ENCODE measurements at places on chromosomes 2 and 18. TPM values are rescaled to one million over a fixed set of nuclear protein-coding genes. Genes with fewer than 3 reads are reported as not detected.

EN1 gene
- not detected for total RNA-seq

DNA sequence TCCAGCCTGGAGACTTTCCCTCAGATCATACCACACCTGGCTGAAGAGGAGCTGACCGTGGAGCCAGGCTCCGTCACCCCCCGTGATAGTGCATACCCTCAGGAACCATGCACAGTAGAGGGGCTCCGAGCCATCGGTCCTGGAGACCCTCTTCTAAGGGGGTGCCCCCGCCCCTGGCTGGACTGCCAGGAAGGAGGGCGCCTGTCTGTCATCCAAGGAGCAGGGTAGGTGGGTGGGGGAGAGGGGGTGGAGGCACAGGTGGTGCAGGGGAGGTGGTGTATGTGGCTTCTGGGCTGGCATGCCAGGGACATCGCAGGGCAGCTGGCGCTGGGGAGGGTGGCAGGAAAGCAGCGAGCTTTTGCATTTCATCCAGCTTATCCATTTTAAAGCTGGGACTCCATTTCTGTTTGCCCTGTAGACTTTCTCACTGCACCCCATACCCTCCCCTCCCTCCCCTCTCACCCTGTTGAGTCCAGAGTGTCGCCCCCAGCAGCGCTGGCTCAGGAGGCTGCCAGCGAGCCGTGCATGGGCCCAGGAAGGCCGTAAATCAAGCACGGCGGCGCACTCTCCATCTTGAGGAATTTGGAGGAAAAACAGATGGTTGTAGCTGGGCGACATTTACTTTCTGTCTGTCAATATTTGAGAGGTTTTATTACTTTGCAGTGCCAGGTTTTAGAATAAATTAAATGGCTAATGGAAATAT, 56.2 kb upstream of the HS6ST1 start:
- DNase-seq = no peak

- no peak for DNase-seq
These were observed 138.8 kb upstream of the ITGA6 start for GRCh38 chr2:172288603-172289002.

DNA sequence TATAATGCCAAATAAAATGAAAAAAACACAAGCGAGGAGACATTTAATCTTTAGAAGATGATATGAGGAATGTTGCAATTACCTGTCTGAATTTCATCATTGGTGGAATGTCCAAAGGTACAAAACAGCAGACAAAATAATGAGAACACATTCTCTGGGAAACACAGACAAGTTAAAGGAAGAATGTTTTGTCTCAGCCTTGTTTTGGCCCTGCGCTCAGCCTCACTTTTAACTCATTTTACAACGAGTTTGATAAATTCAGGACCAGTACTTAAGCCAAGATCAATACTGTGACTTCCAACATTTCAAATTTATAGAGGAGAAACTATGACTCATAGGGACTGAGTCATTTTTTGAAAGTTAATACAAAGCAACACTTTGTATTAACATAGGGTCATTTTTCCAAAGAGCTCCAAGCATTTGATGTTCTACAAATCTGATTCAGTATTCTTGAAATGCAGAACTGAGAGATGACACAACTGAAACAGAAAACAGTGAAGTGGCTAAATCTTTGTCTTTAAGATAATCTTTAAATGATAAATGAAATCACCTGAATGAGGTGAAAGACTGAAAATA, 833.2 kb upstream of the CHAC2 start:
- no peak for DNase-seq

PLA2R1 gene
- total RNA-seq = not detected

GRCh38 chr2:38750011-38750890, 910 bp downstream of the SRSF7 start:
- DNase-seq = peak; percentile 56

DNA sequence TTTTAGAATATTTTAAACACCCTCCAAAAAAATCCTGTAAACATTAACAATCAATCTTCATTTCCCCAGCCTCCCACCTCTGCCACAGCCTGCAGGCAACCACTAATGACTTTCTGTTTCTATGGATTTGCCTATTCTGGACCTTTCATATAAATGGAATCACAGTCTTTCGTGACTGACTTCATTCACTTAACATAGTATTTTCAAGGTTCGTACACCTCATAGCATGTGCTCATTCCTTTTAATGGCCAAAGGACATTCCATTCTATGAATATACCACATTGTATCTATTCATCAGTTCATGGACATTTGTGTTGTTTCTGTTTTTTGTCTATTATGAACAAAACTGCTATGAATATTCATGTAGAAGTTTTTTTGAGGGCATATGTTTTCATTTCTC, 48.5 kb downstream of the NAT8 start:
- no peak for DNase-seq

TMEM178A gene
- 98.4 TPM for total RNA-seq

IGFBP2 gene
- total RNA-seq = 134 TPM

CPO gene
- total RNA-seq = 0.62 TPM

GPR17 gene
- total RNA-seq = not detected

DNA sequence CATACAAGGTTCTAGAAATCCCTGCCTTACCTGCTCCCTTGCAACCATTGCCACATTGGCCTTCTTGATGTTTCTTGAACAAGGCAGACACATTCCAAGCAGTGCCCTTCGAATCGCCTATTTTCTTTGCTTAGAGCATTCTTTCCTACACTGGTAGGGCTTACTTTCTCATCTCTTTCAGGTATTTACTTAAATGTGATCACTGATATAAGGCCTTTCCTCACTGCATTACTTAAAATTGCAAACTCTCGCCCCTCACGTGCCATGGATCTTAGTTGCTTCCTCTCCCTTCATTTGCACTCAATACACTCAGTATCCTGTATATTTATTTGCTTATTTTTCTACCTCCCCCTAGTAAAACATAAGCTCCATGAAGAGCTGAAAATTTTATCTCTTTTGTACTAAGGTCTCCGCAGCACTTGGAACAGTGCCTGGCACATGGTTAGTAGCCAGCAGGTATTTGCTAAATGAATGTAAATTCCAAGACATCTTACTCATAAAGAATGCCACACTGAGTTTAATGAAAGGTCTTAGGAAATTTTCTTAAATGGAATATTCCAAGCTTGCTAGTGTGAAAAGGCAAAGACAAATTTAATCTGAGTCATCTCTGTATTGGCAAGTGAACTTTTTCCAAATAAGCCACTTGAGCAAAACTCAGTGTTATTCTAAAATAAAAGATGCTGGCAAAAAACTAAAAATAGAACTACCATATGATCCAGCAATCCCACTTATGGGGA, 42.4 kb upstream of the FIGN start:
- DNase-seq = no peak

CHRND gene
- total RNA-seq = not detected

GRCh38 chr2:107361751-107362381, 464.8 kb upstream of the RGPD4 start:
- no peak for DNase-seq

DNA sequence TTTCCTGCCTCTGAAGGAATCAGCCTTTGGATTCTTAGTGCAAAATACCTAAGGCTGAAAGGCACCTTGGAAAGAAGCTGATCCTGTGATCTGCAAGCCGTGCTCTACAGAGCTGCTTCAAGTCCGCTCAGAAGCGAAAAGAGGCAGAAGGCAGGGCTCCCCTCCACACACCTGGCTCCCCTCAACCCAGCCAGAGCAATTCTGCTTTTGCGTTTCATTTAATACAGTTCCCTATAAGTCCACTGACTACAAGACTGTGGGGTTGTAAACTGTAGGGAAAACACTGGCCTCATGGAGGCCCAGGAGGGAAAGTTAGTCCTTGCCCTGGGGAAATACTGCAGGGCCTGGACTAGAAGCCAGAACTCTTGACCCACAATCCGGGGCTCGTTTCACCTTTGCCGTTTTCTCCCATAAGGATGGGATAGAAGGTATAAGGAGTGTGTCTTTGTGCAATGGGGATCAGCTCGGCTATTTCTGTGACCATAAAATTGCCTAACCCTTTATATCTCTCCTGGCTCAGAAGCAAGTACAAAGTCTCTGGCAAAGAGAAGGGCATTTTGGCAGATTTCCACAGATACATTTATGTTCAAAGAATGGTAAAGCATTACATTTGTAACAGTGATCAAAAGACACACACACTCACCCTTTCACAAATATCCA, 95.8 kb upstream of the TEX51 start:
- no peak for DNase-seq

DNA sequence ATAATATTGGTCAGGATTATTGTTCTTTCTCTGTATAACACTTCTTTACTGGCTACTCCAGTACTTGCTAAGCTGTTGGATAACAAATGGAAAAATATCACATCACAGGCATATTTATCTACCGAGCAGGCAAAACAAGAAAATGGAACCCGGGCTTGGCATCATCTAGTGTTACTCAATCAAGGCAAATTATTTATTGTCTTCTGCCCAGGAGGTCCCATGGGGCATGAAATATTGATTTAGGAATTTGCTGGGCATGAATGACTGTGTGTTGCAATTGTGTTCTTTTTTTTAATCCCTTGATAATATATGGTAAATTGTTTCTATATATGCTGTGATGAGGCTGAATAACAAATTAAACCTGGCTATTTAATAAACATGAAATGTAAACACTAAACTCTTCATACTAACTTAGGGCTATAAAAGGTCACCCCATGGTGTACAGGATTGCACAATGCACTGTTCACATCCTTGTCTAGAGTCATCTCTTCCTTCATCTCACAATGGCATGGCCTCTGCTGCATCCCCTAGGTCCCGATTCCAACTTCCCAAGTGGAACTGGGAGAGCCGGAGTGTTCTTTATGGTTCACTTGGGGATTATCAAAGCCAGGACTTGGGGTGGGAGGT, 2.2 kb upstream of the PARD3B start:
- DNase-seq = no peak

KANSL3 gene
- 33.5 TPM for total RNA-seq

- peak; percentile 16 for DNase-seq
These were observed at the start of gene NPPC for GRCh38 chr2:231926180-231926741. NPPC (minus strand) TSS chr2:231926396; CDS start chr2:231926249, 147 bp downstream.

- DNase-seq = peak; percentile 40
These were observed 6.0 kb downstream of the IRS1 start for GRCh38 chr2:226793646-226794045.

SRD5A2 gene
- not detected for total RNA-seq

- no peak for DNase-seq
These were observed 106.1 kb downstream of the ETAA1 start for GRCh38 chr2:67503066-67503795.

- no peak for DNase-seq
These were observed 45.3 kb downstream of the SMAD7 start for GRCh38 chr18:48905513-48905912.

- DNase-seq = no peak
These were observed 40.1 kb downstream of the EPB41L3 start for GRCh38 chr18:5503740-5504139.

DNA sequence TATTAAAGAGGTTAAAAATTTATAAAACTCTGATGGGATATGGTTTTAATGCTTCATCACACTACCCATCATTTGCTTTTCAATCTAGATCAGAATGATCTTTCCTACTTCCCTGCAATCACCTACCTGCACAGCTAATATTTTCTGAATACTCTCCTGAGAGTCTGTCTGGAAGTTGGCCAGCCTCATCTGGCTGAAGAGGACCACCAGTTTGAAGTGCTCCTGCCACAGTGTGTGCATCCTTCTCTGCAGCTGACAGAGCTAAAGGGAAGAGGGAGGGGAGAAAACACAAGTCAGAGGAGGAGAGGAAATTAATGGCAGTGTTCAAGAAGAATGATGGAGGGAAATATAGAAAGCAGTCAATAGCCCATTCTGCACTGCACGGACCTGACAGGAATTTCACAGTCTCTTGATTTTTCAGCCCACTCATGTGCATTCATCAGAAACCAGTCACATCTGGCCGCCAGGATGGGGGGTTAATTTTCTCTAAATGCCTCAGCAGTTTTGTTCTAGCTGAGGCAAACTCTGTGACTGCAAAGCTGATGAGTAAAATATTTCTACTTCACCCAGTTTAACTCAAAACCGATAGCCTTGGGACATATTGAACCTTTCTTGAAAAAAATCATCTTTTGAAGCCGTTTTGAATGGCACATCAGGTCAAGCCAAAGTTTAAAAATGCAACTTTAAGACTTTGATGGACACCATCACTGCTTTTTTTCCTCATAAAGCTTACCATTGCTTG, 201.8 kb upstream of the KLHL14 start:
- DNase-seq = no peak

DNA sequence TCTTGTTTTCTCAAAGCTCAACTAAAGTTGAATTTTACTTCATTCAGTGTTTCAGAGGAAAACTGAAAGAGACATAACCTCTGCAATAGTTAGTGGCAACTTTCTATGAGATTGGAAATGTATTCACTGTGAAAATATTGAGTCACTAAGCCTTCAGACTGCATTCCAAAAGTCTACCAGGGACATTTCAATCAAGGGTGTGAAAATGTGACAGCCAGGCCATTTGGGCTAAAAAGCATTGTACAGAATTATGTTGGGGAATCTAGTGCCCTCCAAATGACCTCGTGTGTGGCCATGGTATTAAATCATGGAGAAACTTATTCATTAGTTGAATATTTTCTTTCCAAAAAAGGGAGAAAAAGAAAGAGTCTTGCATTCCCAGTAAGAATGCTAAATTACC, 251.9 kb downstream of the GRB14 start:
- no peak for DNase-seq

- no peak for DNase-seq
These were observed 431.5 kb downstream of the RNF144A start for GRCh38 chr2:7348761-7349160.

FHOD3 gene
- total RNA-seq = not detected

DNA sequence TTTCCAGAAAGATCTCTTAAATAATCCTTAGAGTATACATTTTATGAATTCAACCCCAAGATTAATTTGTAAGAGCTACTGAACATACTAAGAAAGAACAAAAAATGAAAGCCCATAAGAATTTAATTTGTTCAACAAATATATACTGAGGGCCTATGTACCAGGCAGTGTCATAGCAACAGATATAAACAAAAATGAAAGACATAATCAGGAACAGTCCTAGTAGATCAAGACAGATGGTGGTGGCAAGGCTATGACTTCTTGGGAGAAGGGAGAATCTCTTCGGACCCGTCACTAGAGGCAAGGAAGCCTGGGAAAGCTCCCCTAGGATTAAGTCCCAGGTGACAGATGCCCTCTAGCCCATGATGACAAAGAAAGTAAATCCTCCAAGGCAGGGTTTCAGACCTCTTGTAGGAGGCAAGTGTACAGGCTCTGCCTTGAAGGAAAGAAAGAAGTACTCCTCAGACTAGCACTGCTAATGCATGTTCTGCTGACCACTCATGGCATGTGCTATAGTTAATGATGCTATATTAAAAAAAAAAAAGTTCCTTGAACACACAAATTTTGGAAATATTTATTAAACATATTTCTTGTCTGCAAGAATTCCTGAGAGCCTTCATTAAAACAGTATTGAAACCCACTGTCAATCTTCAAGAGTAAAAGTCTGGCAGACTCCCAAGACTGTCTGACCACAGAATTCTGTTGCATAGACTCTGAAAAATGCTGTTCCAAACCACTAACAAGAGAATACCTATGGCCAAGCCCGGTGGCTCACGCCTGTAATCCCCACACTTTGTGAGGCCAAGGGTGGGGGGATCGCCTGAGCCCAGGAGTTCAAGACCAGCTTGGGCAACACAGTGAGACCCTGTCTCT, 31.5 kb downstream of the NOL10 start:
- no peak for DNase-seq

DNA sequence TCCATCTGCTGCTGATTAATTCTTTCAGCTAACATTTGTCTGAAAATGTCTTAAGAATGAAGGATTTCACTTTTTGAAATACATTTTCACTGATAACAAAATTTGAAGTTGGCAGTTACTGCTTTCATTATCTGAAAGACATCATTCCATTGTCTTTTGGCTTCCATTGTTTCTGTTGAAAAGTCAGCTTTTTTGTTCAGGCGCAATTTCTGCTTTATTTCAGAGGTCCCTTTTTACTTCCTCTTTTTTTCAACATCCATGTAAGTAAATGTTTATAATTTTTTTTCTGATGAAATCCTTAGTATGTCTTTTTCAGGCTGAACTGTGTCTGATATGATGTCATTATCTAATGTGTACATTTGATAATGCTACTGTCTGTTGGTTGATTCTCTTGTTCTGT, 184.2 kb downstream of the RND3 start:
- DNase-seq = no peak
